GM10248 (cell line): ENCODE measurements at places on chromosomes 6 and 20.

GRCh38 chr6:164099269-164099865 lies 684.8 kb downstream of the QKI start:
- no peak for DNase-seq

- no peak for DNase-seq
Observed at GRCh38 chr6:35640017-35640664, 48.6 kb downstream of the FKBP5 start.

DNA sequence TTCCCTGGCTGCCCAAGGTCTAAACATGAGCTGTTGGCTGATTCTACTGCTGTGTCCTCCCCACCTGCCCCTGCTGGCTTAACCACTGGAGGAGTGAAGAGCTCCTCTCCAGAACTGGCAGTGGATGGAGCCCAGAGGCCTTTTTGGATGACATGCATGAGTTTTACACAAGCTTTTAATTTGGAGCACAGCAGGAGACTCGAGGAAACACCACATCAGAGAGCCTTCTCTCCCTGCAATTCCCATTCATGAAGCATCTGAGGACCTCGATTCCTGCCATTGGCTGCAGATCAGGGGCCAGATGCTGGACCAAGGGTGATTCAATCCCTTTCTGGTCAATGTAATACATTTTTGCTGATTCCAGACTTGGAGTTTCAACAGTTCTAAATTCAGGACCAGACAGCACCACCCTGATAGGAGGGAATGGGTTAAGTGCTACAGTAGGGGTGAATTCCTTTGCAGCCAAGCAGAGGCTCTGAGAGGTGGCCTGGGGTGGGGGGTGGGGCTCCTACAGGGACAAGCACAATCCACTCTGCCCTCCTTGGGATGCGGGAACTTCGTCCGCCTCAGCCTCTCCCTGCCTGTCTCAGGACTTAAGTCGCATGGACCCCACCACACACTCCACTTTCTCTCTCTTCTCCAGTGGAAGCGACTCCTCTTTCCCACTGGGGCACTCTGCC lies 599 bp upstream of the PSORS1C1 start:
- no peak for DNase-seq

DNA sequence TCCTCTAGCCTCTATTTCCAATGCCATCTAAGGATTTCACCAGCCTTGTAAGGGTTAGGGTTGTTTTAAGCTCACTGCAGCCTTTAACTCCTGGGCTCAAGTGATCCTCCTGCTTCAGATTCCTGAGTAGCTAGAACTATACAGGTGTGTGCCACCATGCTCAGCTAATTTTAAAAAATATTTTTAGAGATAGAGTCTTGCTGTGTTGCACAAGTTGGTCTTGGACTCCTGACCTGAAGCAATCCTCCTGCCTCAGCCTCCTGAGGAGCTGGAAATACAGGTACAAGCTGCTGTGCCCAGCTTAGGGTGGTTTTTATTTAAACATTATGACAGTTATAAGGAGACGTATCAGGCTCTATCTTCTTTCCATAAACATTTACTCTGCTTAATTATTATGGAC lies 26.5 kb downstream of the ANKRD6 start:
- no peak for DNase-seq

DNA sequence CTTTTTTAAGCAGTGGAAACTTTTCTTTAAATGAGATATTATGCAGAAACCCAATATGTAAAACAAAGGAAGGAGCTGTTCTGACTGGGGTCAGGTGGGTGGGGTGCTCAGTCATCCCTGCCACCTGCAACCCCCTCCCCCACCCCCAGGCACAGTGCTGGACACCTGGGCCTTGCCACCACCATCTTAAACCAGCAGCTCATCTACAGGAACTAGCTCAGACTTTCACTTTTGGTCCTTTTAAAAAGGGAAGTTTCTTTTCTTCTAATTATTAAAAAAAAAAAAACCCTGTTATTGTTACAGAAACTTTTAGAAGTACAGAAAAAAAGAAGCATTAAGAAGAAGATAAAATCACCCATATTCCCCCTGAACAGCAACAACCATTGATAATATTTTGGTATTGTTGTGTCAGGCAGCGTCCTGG lies 37.1 kb downstream of the PPP1R16B start:
- peak; percentile 88 for DNase-seq

DNA sequence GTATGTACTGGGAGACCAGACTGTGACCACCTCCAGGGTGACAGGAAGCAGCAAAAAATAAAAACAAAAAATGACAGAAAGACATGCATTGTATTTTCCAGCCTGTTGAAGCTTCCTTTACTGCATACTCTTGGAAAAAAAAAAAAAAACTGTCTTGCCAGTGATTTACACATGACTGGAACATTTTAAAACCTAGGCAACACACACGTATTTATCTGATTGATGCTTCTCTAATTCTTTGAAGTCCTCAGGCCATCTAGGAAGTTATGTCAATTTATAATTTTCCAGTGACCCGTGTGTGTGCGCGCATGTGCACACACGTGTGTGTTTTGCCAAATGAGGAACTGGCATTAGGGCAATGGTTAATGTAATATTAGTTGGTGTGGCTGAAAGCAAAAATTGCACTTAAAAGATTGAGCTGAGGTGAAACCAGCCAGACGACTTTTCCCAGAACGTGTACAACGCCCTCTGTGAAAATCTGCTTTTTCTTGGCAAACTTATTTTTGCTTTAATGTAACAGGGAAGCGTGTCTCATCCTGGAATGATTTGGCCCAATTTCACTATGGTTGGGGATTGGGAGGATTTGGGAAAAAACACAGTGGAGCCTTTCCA lies 315.2 kb downstream of the TFAP2A start:
- DNase-seq: no peak
